ENCODE measurements at places on chromosomes 11 and 22. TPM values are rescaled to one million over a fixed set of nuclear protein-coding genes. Genes with fewer than 3 reads are reported as not detected.

GRCh38 chr11:95832763-95833162, 42.5 kb downstream of the CEP57 start:
- H3K4me3 ChIP-seq: no peak overlapping the region
- H3K4me1 ChIP-seq: no peaks in the 10 kb centered on the region
- DNase-seq: no peak
- peaks cover 32% of the 10 kb centered on the region for H3K36me3 ChIP-seq
- no peaks in the 10 kb centered on the region for H3K27me3 ChIP-seq

DNA sequence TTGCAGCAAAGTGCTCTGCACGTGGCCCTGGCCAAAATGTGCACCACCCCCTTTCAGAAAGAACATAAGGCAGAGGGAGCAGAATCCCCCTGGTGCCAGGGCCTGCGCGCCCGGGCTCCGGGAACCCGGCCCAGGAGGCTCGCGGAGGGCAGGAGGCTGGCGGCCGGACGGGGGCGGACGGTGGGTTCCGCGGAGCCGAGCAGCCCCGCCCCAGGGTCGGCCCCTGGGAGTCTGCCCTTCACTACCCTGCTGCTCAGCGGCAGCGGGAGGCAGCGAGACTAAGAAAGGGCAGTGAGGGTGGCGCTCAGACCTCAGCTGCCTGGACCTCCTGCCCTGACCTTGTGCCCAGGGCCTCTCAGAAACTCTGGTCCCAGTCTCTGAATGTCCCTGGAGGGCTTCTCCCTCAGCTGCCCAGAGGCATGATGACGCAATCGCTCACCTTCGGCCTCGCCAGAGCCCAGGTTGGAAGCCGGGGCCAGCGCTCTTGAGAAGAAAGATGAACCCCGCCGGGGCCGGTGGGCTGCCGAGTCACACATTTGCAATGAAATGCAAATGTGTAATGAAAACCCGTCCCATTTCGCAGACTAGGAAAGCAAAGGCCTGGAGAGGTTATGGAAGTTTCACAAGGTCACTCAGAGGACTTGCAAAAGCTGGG, 1.1 kb upstream of the CLMP start:
- peaks cover 19% of the 10 kb centered on the region for H3K4me1 ChIP-seq
- H3K36me3 ChIP-seq: no peaks in the 10 kb centered on the region
- H3K27ac ChIP-seq: no peak overlapping the region
- no peak for DNase-seq

DNA sequence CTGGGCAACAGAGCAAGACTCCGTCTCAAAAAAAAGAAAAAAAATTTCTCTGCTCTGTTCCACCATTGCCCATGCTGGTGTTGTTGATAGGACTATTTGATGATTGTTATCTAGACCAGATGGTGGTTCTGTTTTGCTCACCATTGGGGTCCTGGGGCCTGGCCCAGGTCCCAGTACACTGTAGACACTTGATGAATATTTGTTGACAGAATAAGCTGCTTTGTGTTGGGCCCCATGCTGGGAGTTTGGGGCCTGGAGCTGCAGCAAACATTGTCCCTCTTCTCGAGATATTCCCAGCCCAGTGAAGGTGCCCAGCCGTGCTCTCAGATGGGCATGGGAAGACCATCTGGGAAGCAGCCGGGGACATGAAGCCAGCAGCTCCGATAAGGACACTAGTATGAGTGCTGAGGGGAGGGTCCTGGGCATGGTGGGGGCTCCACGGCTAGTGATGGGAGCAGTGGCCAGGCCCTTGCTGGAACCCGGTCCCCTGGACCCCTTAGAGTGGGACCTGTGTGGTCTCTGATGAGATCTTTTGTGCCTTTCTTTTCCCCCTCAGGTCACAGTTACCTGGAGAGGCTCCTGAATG, 13.6 kb downstream of the INCENP start:
- peaks cover 46% of the 10 kb centered on the region for H3K36me3 ChIP-seq
- H3K4me1 ChIP-seq: no peaks in the 10 kb centered on the region
- H3K27me3 ChIP-seq: no peaks in the 10 kb centered on the region

DNA sequence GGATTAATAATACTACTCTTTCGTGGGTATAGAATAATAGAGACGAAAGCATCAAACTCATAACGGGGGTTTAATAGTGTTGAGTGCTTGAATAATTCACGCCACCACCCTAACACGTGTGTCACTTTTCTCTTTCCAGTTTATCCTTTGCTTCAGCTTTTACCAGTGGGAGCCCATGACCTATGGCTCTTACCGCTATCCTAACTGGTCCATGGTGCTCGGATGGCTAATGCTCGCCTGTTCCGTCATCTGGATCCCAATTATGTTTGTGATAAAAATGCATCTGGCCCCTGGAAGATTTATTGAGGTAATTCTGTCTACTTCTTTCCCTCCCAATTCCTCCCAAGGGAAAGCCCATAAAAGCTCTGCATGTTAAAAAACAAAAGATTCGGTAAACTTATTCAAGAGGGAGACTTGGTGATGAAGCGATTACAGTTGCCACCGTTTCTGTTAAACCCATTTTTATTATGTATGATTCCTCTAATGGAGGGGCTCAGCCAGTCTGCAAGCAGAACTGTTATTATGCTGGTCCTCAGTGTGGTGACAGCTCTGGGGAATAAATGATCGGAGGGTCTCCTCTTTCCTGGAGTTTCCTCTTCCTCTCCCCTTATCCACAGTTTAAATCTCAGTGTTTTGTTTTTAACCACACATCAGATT, 17.1 kb upstream of the NELL1 start:
- no peak overlapping the region for H3K4me3 ChIP-seq
- H3K4me1 ChIP-seq: no peaks in the 10 kb centered on the region
- H3K27me3 ChIP-seq: no peaks in the 10 kb centered on the region
- no peak for DNase-seq

DNA sequence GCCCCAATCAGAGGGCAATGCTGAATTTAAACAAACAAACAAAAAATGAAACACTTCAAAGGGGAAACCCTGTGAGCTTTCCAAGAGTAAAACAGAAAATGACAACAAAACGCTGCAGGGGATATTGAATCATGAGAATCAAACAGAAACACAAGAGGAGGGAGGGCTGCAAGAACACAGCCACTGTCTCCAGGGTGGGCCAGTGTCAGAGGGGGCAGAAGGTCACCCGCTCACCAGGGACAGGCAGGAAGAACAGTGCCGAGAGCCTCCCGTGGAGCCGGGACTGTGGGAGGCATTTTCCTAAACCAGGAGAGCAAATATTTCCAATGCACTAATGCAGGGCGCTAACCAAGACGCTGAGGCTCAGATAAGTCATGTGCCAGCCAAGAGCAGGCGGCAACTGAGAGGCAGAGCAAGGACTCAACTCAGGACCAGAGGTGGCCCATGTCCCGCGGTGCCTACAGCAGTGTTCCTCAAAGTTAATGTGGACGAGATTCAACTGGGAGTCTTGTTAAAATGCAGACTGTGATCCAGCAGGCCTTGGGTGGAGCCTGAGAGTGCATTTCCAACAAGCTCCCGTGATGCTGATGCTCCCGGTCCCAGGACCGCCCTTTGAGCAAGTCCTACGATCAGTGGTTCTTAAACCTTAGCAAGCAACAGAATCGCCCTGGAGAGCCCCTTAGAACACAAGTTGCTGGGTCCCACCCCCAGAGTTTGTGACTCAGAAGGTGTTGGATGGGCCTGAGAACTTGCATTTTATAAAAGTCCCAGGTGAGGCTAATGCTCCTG, 197.2 kb downstream of the TENM4 start:
- H3K27ac ChIP-seq: no peak overlapping the region
- no peak for DNase-seq
- no peaks in the 10 kb centered on the region for H3K4me1 ChIP-seq
- H3K4me3 ChIP-seq: no peak overlapping the region

The RAB38 gene
- not detected for total RNA-seq

The B4GAT1 gene
- total RNA-seq: 15.7 TPM

The CRYAB gene
- total RNA-seq: 21.0 TPM

The MPPED2 gene
- 3.8 TPM for total RNA-seq

The INS gene
- total RNA-seq: not detected

The LARGE2 gene
- 6.3 TPM for total RNA-seq

The SPCS2 gene
- 92.2 TPM for total RNA-seq

Measured in upper lobe of left lung (tissue), 6 donors.